ENCODE measurements at places on chromosomes 2 and 18.

- DNase-seq, result no peak
These were observed 18.7 kb downstream of the MEP1B start for GRCh38 chr18:32208577-32208976.

GRCh38 chr18:49970319-49970718 lies 157.0 kb upstream of the ACAA2 start:
- no peak for DNase-seq

DNA sequence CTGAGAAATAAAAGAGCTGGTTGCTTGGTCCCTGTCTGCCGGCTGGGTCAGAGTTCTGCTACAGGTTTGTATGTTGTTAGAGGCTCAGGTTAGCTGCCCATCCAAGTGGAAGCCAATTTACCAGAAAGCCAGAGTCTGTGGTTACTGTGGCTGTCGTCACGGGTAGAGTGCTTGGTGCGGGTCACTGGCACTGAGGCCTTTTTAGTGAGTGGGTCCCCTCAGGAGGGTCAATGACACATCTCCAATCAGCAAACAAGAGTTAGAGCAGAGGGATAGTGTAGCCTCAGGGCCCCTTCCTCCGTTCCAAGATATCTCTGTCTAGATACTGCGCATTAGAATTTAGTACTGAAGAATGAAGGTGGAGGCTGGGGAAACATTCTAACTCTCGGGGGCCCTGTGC lies 41.2 kb downstream of the CTIF start:
- DNase-seq, result no peak

DNA sequence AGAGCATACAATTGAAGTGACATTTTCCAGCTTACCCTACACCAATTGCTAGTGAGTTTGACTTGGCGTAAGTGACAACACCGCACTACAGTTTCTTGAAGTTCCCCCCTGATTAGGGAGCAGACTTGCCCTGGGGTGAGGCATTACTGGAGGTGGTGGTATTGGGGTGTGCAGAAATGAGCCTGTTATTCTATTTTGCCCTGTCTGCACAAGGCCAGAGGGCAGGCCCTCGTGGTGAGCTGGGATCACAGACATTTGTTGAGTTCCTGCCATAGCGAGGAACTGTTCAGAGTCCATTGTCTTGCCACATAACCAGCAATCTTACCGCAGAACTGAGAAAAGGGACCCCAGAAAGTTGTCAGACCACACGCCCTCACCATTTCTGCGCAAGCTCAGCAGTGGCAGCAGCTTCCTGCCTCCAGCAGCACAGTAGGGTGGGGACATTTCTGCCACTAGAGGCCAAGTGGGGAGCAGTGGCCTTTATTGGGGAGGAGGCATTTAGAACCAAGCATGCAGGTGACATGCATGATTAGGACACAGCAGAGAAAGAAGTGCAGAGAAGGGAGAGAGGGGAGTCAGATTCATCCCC lies 103.6 kb upstream of the BCL2L11 start:
- no peak for DNase-seq

DNA sequence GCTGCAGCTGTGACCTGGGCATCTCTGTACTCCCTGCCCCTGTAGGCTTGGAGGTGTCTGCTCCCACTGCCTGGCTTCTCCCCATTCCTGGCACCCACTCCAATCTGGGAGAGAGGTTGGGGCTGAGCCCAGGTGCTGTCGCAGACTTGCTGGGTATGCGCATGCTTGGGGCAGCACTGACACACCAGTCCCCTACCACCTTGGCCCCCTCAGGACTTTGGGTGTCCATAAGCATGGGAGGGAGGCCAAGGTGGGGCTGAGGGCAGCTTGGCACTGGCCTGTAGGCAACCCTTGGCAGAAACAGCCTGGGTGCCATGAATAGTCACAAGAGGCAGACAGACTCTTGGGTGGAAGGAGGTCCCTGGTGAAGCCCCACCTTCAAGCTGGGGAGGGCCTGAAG lies 136.8 kb downstream of the QPCT start:
- no peak for DNase-seq

Data from Karpas-422 (cell line).